ENCODE measurements at places on chromosomes 7 and 10.

GRCh38 chr7:41156268-41156667 lies 546.6 kb downstream of the INHBA start:
- peak; percentile 52 for DNase-seq

GRCh38 chr10:78953113-78953798 lies 115.5 kb upstream of the ZMIZ1 start:
- DNase-seq = peak; percentile 65

DNA sequence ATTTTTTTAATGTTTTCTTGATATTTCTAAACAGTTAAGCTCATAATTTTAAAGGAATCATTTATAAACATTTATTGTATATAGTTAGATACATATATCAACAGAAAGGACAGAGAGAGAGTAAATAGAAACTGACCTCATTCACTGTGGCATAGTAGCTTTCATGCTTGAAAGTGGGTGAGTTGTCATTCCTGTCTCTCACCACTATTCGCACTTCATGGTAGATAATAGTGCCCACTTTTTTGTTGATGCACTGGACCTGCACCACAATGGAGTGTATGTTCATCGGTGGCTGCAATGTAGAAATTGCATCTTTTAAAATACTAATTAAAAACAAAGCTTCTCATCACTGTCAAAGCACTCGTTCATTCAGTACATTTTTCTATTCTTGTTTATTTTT lies 432.0 kb downstream of the PCDH15 start:
- DNase-seq = no peak

DNA sequence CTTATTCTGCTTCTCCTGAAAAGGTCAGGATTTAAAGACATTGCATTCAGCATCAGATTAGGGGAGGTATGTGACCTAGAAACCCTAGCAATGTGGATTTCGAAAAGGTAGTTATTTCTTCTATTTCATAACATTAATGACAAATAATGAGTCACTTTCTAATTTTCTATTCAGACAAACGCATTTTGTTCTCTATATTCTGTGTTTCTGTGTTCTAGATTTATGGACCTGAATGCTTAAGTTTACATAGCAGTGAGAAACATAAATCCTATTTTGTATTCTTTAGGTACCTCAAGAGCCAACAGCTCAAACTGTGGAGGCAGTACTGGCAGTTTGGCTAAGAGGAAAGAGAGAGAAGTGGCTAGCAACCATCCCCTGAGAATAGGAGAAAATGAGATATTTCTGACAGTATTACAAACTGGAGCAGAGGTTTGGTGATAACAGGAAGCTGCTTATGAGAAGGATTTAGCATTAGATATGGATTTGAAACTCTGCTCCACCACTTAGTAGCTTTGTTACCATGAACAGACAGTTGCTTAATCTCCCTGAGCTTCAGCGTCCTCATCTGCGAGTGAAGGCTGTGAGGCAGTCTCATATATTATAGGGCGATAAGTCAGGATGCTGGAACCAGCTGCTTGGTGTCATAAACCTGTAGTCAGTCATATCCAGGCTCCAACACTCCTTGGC lies 28.2 kb downstream of the CDK14 start:
- peak; percentile 13 for DNase-seq

GRCh38 chr7:106668861-106669524 lies 8.0 kb upstream of the CCDC71L start:
- DNase-seq = no peak
